ENCODE measurements at places on chromosomes 1 and 21.

DNA sequence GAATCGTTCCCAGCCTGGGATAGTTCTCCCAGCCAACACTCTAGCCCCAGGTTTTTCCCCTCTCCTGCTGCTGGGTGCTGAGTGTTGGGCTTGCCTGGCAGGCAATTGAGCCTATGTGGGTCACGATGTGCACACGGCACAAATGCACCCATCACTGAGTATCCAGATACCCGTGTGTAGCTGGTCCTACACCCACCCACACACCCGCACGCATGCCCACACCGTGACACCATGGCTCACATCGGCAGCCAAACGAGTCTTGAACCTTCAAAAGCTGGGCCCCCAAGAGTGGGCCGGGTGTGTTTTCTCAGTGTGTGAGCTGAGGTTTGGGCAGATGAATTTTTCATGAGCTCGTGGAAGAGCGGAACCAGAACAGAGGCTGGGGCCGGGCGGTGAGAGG is 188.5 kb downstream of the GRIK3 start:
- no peak for DNase-seq

GRCh38 chr1:229993894-229994293 is 73.1 kb upstream of the GALNT2 start:
- no peak for DNase-seq

DNA sequence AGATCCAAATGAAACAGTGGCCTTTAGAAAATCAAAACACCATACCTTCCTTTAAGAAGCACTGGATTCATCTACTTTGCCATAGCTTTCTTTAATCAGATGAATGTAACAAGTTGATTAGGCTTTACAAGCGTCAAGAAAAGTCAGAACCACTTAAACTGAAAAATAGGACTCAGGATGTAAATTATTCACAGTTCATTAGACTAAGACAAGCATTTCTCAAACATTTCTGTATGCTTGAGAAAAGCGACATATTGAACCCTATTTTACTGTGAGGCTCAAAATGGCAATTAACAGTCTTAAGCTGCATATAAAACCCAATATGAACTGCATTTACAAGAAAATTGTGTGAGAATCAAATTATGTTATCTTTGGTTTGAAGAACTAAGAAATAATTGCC is 256.7 kb upstream of the SNX7 start:
- no peak for DNase-seq

DNA sequence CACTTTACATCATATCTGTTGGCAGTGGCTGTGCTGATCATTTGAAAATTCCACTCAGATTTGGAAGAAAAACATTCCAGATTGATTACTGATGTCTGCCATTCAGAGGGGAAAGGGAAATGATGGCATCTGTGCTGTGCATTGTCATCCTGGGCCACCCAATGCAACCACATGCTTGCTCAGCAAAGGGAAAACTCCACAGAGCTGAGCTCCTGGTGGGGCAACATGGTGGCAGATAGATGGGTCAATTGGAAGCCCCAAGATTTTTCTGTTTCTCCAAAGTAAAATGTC is 11.8 kb downstream of the OXCT2 start:
- no peak for DNase-seq

DNA sequence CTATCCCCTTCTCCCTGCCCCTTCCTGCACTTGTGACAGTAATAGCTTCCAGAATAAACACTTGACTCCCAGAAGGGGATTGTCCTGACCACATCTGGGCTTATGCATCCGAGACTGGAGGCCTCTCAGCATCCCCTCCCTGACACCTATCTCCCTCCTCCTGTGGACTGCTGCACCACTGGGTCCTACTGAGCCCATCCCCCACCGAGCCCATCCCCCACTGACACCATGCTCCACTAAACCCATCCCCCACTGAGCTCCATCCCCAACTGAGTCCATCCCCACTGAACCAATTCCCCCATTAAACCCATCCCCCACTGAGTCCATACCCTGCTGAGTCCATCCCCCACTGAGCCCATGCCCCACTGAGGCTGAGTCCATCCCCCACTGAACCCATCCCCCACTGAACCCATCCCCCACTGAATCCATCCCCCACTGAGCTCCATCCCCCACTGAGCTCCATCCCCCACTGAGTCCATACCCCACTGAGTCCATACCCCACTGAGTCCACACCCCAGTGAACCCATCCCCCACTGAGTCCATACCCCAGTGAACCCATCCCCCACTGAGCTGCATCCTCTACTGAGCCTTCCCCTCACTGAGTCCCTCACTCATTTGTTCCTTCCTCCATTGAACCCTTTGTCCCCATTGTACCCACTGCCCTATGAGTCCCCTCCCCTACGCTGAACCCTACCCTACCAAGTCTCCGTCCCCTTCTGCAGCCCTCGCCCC is 5.6 kb downstream of the PDZK1IP1 start:
- no peak for DNase-seq

DNA sequence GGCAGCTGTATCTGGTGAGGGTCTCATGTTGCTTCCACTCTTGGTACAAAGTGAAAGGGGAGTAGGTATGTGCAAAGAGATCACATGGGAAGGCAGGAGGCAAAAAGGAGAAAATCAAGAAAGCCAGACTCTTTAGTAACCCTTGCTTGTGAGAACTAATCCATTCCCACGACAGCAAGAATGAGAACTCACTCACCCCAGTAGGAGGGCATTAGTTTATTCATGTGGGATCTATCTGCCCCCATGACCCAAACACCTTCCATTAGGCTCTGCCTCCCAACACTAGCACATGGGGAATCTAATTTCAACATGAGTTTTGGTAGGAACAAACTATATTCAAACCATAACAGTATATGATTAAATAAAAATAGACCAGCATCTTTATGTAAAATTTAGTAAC is 57.6 kb downstream of the ZNHIT6 start:
- no peak for DNase-seq

DNA sequence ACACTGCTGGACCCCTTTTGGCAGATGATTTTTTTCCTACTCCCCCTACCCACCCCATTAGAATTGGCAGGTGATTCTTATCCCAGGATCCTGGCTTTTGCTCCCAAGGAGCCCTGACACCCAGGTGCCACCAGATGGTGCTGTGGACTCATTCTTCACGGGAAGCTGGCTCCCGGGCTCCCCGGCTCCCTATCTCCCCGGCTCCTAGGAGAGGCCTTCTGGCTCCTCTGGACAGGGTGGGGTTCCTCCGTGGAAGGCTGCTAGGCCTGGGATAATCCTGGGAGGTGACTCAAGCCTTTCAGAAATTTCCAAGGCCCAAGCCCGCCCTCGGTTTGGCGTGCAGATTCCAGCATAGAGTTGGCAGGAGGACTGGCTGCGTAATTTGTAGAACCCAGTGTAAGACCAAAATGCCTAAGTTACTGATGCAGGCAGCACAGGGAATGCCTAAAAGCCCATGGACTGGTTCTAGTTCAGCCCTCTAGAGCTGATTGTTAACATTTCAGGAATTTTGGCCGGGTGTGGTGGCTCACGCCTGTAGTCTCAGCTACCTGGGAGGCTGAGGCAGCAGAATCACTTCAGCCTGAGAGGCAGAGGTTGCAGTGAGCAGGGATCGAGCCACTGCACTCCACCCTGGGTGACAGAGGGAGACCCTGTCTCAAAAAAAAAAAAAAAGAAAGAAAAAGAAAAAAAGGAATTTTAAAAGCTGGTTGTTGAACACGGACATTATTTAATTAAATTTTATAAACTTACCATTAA is 6.8 kb upstream of the BSDC1 start:
- DNase-seq: peak; percentile 67

GRCh38 chr1:153803470-153804056 is 28.4 kb downstream of the SLC27A3 start:
- DNase-seq: no peak

DNA sequence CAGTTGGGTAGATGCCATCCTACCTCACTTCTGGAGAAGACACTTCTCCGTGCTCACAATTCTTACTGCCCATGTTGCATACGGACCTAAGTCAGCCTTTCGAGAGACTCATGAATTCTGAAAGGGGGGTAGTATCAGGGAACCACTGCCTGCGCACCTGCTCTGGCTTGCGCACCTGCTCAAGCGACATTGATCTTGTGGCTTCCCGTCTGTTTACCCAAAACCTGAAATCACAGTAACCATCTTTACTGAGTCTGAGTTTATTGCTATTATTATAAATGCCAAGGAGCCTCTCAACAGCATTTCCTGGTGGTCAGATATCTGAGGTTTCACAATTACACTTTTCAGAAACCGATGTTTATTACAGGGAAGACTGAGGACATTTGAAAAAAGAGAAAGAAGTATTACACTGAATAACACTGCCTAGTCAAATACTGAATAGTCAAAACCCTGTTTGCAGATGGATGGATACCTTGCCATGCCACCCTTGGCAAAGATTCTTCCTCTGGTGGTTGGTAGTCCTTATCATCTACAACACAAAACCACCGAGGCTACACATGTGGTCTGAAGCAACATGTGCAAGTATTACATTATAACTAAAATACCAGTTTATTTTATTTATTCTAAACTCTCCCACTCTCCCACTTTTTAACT is 208.7 kb downstream of the SIPA1L2 start:
- no peak for DNase-seq

- no peak for DNase-seq
These were observed 179.9 kb downstream of the COL24A1 start for GRCh38 chr1:85976516-85977205.

- no peak for DNase-seq
These were observed 648 bp downstream of the ATP5PF start for GRCh38 chr21:25733859-25734653.

DNA sequence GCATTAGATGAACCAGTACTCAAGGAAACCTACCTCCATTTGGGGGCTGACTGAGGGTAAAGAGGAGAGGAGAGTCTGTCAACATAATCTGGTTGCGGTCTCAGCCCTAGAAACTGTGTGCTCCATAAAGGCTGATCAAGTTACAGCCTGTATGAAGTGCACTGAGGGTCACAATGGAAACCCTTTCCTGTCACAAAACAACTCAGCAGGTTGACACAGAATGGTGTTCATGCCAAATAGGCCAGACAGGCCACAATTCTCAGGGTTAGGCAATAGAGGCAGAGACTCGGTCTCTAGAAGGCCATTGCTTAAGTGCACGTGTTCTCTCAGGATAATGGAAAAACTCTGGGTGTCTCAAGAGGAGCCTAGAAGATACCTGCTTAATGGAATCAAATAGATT is 4.1 kb upstream of the ANKRD35 start:
- DNase-seq: no peak

- no peak for DNase-seq
These were observed 1.8 kb downstream of the NHLH2 start for GRCh38 chr1:115839029-115839678.

DNA sequence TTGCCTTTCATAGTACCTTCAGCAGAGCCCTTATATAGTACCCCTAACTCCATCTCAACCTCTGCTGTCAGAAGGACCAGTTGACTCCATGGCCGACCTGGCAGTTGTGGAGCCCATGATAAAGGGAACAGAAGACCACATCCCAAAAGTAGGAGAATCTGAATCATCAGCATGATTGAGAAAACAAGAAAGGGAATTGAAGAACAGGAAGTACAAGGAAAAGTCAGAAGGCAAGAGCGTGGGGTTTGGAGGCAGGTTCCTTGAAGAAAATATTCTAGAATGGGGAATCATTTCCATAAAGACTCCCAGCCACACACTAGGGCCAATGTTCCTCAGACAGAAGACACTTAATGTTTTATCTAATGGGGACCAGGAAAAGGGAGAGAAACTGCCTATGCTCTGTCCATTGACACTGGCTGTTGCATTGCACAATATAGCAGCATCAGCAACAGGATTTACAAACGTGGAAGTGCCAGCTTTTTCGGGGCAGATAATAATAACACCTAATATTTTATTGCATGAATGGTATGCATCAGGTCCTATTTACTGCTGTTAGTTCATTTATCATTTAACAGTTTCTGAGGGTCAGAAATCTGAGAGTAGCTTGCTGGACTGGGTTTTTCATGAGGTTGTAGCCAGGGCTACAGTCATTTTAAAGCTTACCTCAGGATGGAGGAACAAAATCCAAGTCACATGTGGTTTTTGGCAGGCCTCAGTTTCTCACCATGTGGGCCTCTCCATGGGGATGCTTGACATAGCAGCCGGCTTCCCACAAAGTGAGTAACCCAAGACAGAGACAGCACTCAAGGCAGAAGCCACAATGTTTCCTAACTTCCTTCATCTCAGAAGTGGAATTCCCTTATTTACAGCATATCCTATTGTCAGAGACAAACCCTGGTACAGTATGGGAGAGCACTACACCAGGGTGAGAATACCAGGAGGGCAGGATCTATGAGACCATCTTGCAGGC is 483.4 kb downstream of the PLPP3 start:
- no peak for DNase-seq

DNA sequence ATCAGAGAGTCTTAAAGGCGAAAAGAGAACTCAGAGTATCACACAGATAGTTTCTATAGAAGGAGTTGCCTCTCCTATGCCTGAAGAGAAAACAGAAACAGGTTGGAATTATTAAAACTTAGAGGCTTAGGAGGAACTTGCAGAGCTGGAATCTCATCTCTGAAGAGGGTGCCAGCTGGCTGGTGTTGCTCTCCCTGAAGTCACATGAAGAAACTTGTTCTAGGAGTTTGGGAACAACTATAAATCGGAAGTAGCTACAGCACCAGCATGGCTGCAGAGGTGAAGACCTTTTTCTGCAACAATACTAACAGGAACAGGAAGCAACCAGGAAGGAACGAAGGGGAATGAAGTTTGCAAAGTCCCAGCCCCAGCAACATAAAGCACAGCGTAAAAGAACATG is 35.8 kb downstream of the FMO3 start:
- no peak for DNase-seq

DNA sequence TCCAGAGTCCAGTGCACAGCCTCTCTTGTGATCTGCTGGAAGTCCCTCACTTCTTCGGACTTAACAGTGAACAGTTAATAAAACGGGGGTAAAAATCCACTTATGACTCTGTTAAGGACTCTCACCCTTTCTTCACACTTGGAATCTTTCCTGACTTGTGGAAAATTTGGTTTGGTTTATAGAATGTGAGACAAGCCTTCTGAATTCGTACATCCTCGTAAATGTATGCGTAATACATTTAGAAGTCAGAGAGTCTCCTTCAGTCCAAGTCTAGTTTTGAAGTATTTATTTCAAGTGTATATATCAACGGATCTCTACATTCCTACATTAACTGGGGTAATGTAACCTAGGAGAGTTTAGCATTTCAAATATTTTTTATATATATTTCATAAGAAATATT is 270.4 kb downstream of the KCNJ6 start:
- no peak for DNase-seq

GRCh38 chr1:235013512-235013911 is 115.1 kb downstream of the TOMM20 start:
- DNase-seq: no peak

- DNase-seq: peak; percentile 73
These were observed 1.1 kb upstream of the CIART start for GRCh38 chr1:150281221-150281757.

- peak; percentile 64 for DNase-seq
These were observed 96.7 kb downstream of the DYRK1A start for GRCh38 chr21:37463083-37463801.

DNA sequence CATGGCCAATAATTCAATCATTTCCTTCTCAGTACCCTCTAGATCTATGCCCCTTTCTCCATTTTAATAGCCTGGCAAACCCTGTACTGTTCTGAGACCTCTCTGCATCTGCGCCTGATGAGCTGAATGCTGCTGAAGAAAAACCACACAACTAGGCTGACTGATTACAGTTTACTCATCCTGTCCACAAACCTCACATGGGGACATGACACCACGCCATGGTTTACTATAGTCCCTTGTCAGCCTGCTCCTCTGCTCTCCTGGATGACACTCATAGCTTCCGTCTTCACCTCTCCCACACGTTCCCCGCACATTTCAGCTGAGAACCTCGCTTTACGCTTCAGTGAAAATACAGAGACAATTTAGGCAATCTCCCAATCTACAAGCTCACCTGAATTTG is 59.7 kb downstream of the DESI2 start:
- DNase-seq: no peak

Data from A549 (cell line).